NCI-H446 (cell line): ENCODE measurements at places on chromosomes 12 and 14.
A peak's percentile ranks its signal among the peaks of the same experiment; 100 is the strongest.

GRCh38 chr12:94941440-94941862, 62.0 kb downstream of the NDUFA12 start:
- peak; percentile 7 for DNase-seq

DNA sequence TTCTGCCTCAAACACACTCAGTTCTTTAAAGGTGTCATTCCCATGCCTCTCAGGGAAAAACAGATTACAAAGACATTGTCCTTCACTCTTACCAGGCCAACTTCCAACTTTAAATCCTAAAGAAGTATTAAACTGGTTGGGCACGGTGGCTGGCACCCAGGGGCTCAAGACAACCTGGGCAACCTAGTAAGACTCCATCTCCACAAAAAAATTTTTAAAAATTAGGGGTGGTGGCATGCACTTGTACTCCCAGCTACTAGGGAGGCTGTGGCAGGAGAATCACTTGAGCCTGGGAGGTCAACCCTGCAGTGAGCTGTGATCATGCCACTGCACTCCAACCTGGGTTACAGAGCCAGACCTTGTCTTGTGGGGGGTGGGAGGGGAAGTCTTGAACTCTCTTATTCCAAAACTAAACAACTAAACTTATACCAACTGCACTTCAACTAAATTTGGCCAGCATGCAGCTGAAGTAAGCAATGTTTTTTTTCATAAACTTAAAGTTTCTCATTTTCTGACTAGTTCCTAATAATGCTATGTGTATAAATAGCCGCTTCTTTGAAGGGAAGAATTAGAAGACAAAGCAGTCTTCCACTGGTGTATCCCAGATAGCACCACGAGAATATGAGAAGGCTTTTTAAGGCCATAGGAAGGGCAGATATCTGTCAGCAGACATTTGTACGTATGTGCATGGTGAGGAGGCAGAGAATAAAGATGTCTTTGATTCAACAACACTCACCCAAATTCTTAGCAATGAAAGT, 2.4 kb downstream of the SLC11A2 start:
- DNase-seq = no peak

DNA sequence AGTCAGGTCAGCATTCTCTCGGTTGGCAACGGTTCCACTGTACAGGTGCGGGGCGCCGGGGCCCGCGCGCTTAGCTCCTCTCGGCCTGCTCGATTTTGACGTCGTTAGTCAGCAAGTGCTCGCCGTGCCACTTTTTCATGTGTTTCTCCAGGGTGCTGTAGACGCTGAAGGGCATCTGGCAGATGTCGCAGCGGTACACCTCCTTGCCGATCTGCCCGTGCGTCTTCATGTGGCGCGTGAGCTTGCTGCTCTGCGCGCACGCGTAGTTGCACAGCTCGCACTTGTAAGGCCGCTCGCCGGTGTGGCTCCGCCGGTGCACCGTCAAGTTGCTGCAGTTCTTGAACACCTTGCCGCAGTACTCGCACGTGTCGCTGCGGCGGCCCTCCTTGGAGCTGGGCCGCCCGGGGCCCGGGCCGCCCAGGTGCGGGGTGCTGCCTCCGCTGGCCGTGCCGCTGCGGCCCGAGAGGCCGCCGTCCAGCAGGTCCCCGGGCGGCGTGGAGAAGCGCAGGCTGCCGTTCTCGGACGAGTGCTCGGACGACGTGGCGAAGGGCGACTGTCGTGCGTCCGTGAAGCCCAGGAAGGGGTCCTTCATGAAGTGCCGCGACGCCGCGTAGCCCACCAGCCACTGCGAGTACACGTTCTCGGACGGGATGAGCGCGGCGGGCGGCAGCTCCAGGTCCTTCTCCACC, 97.8 kb downstream of the BCL11B start:
- no peak for DNase-seq

DNA sequence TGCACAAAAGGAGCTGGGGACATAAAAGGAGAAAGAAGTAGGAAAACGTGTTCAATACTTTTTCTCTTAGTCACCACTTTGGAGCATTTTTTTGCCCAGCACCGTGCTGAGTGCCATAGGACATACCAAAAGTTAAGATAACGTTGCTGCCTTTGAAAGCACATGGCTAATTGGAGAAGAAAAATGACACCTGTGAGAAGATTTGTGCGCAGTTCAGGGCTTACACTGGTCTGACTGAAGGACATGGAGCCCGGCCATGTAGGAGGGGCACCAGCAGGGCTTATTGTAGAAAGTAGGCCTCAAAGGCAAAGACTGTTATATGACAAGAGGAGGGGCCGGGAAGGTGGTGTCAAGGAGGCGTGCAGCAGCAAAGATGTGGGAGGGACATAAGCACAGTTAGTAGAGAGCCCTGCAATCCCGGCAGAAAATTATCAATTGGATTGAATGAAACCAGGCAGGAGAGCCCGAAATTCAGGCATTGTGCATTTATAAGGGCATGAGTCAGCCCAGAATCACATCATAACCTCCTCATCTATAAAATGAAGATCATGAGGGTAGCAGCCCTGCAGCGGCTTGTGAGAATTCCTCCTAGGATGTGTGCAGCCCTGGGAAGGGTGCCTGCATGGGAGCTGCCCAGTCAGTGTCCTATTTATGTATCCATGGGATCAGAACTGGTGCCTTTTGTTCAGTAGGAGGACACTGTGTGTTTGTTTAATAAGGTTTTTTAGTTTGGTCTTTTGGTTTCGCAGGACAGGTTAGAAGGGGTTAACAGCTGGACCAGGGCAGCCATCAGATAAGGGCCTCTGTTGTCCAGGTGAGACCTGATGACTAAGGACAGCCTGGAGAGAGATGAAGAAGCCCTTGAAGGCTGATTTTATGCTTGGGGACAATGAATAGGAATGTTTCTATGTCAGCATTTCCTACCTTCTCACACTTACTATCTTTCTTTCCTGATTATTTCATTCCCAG, 122.4 kb downstream of the GPR135 start:
- no peak for DNase-seq

DNA sequence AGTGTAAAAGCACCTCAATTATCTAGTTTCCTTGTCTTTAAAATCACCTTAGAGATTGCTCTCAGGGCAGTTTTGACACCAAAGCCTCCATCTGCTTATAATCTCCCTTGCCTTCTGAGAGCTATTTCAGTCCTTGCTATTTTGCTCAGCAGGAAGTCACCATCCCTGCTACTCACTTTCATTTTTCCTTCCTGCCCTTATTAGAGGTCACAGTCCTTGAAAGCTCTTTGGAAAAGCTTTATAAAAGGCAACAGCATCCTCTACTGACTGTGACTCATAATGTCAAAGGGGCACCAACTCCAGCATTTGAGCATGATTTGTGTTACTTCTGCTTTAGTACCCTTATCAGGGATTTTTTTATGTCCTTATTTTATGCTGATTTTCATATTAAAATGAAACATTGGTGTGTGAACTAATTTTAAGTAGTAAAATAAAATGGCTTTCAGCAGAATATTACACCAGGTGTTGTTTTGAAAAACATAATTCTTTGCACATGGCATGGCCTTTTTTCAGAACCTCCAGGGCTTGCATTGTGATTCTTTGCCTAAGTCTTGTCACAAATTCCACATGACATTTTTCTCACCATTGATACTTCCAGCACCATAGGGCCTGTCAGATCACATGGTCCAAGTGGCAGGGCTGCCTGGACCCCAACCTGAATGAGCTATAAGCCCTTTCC, 213.0 kb downstream of the ADAMTS20 start:
- DNase-seq = peak; percentile 68

GRCh38 chr12:33830070-33830469, 192.2 kb upstream of the ALG10 start:
- DNase-seq = no peak

- no peak for DNase-seq
Measured at GRCh38 chr12:94503619-94504018, 44.0 kb upstream of the CEP83 start.

DNA sequence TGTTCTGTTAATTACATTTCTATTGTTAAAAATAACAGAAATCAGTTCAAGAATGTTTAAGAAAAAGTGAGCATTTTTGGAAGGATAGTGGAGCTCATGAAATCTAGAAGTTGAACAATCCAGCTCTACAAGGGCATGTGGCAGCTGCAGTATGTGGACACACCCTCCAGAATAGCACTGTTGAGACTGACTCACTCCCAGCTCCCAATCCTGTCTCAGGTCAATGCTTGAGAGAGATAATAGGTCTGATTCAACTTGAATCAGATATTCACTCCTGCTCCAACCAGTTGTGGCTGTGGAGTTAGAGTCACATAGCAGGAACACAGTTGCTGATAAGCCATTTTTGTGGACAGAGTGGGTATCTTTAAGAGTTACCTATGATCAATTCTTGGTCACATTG, 113.0 kb upstream of the NTF3 start:
- no peak for DNase-seq

DNA sequence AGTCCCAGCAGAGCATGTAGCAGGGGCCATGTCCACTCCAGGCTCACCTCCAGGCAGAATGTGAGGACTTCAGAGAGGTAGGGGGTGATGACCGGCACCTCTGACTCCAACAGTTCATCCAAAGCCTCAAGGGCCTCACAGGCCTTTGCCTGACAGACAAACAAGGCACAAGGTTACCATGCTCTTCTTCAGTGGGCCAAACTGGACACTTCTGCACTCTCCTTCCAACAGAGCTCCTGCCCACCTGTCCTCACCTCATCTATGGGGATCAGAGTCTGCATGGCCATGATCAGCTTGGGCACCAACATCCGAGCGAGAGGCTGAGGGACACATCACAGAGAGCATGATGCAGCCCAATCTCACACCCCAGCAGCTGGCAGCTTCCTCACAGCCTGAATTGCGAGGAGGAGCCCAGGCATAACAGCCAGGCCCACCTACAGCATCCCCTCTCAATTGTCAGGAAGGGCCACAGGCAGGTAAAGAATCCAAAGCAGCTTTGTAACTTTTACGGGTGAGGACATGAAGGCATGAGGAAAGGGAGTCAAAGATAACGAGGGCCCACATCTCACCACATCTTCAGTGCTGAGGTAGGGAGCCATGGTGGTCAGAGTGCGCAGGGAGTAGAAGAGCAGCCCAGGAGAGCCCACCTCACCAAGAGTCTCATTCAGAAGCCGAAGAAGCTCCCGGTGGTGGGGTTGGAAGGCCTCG, 1.6 kb downstream of the IPO4 start:
- no peak for DNase-seq

- DNase-seq = no peak
Measured at GRCh38 chr12:76152181-76152807, 67.8 kb upstream of the NAP1L1 start.

DNA sequence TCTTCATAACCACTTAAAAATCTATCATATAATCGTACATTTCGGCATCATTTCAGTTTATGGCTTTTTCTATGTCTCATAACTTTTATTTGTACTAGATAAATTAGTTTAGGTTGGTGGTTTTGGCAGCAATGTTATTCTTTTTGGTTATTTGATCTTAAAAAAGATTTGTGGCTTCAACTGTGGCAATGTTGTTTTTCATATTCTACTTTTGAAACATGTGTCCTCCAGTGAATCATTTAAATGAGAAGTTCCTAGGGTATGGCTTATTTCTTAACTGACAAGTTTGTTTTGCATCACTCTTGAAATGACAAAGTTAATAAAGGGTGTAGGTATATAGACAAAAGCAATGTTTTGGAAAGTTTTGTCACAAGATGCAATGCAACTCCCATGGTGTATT, 11.1 kb upstream of the KITLG start:
- DNase-seq = no peak

GRCh38 chr14:99816642-99817041, 23.4 kb downstream of the EML1 start:
- no peak for DNase-seq

DNA sequence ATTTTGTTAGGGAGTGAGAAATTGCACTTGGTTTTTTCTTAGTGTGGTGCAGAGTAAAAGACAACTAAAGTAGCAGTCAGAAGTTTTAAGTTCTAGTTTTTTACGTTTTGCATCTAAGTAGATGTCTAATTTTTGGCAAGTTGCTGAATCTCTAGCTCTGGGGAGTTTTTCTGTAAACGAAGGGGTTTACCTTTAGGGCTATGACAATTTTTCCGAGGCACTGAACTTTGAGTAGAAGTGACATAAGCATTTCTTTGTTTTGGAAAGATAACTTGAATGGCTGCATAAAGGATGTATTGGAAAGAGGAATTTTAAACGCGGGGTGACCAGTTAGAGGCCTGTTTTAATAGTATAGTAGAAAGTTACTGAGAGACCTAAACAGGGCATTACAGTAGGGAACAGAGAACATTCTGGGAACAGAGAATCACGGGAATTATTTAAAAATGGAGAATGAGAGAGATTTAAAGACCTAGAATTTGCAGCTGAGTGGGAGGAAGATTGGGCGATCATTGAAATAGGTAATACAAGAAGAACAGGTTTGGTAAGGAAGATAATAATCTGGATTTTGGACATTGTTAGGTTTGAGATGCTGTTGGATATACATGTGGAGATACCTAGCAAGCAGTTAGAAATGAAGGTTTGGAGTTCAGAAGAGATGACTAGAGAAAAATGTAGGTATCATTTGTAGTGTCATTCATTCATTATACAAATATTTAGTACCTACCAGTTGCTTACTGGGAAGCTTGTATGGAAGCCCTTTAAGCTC, 1.2 kb downstream of the ZNF410 start:
- no peak for DNase-seq

DNA sequence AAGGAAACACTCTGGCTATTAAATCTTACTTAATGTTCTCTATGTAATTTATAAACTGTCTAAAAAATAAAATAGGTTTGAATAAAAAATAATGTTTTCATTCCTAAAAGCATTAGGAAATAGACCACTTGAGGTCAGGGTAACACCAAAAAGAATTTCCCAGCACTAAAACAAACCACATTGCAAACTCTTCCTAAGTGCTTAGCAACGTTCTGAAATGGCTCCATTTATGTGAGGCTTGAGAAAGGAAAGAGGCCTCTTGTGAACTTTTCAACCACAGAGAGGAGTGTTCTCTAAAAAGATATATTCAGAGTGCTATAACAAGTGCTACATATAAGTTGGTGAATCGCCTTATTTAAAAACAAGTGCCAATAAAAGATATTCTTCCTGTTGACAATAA, 42.7 kb downstream of the ALX1 start:
- DNase-seq = no peak

- DNase-seq = no peak
Measured at GRCh38 chr14:80618751-80619329, 322.7 kb downstream of the CEP128 start.
